MM.1S (cell line): ENCODE measurements at places on chromosomes 7 and 10.

GRCh38 chr10:7700577-7701125 is 2.5 kb upstream of the ITIH2 start:
- no peak for DNase-seq

GRCh38 chr10:7937315-7937945 is 117.1 kb upstream of the GATA3 start:
- no peak for DNase-seq

DNA sequence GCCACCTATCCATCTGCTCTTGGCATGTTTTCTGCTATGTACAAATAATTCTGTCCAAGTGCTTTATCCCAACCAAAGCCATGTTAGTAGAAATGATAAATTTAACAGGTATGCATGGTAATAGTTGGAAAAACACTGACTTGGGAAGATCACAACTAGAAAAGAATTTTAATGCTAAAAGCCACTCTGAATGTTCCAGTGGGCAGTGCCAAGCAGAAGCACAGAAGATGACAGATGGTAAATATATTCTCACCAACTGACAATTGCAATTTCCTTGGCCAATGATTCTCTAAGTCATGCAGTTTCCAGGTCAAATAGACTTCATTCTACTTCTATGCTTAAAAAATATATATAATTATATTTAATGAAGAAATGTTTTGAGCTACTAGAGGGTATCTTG is 83.6 kb upstream of the SEMA3C start:
- no peak for DNase-seq

GRCh38 chr10:15808204-15808797 is 52.0 kb downstream of the MINDY3 start:
- DNase-seq, result no peak

DNA sequence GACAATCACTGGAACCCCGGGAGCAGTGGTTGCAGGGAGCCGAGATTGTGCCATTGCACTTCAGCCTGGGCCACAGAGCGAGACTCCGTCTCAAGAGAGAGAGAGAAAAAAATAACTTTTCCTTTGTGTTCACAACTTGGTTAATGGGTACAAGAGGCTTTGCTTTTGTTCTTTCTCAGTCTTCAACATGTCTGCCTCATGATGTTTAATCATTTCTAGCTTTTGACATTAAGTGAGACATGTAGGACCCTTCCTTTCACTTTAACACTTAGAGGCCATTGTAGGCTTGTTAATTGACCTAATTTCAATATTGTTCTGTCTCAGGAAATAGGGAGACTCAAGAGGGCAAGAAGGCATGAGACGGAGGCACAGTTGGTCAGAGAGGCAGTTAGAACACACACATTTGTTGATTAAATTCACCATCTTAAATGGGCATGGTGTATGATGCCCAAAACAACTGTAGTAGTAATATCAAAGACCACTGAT is 9.3 kb upstream of the CRCP start:
- DNase-seq, result no peak

- DNase-seq, result peak; percentile 52
Observed at GRCh38 chr10:32971536-32972091, 13.6 kb upstream of the ITGB1 start.

DNA sequence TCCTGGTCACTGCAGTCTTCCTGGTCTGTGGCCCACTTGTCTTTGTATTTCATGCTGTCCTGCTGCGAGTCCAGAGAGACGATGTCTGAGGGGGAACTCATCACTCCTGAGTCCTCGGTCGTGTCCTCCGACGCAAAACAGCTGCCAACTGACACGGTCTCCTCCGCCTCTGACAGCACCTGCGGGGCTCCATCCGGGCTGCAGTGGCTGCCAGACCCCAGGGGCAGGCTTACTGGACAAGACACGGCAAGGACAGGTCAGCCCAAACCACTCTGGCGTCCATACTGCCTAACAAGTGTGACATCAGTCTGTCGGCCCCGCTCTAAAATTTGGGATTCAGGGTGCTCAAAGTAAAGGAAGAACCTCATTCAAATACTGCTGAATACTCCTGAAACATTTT is 260.8 kb upstream of the GRB10 start:
- no peak for DNase-seq

- no peak for DNase-seq
Observed at GRCh38 chr7:130356121-130356875, 11.7 kb downstream of the CPA5 start.

- DNase-seq, result no peak
Observed at GRCh38 chr7:16934722-16935340, 53.0 kb upstream of the AGR3 start.

DNA sequence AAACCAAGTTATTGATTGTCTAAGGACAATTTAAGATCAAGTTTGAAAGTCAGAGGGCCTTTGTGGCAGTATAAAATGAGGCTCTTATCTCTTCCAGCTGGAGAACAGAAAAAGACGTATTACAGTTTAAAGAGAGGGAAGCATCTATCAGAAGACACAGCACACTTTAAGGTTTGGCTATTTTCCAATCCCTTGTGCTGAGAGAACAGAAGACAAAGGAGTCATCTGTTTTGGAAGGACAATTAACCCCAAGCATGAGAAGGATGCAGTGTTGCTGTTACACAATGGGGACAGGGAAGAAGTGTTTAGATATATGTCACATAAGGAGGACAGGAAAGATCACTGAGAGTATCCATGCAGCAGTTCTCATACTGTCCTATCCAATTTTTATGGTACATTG is 1224.2 kb upstream of the SORCS1 start:
- no peak for DNase-seq

DNA sequence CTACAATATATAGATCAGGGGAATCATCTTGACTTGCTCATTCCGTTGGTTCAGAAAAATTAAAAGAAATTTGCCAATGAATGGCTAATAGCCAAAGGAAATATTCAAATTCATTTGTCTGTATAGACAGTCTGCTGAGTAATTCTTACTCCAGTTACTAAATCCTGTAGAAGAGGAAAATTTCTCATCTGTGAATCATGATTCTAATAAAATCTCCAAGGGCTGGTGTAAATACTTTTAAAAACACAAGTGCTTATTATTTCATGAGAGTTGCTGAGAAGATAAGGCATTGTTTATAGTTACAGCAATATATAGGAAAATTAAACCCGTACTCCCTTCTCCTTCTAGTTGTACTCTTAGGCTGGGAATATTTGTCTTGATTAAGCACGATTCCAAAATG is 53.0 kb downstream of the WNT2 start:
- DNase-seq, result no peak

DNA sequence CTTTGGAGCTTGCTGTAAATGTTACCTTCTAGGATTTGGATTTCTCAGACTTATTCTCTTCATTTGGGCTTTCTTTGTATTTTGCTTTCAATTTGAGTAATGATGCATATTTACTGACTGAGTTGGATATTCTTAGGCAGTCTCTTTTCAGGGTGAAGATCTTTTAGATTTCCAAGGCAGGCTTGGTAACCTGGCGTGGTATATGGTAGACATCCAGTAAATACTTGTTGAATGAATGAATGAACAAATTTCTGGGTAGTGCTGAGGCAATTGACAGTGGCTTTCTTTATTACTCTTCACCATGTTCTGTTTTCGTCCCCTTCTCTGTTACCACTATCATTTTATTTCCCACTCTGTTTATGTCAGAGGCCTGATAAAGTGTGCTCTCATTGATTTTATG is 27.1 kb downstream of the BBS9 start:
- no peak for DNase-seq

GRCh38 chr10:112208292-112208691 is 24.7 kb upstream of the GPAM start:
- DNase-seq, result no peak

GRCh38 chr7:101912716-101913110 is 95.3 kb downstream of the CUX1 start:
- DNase-seq, result no peak

DNA sequence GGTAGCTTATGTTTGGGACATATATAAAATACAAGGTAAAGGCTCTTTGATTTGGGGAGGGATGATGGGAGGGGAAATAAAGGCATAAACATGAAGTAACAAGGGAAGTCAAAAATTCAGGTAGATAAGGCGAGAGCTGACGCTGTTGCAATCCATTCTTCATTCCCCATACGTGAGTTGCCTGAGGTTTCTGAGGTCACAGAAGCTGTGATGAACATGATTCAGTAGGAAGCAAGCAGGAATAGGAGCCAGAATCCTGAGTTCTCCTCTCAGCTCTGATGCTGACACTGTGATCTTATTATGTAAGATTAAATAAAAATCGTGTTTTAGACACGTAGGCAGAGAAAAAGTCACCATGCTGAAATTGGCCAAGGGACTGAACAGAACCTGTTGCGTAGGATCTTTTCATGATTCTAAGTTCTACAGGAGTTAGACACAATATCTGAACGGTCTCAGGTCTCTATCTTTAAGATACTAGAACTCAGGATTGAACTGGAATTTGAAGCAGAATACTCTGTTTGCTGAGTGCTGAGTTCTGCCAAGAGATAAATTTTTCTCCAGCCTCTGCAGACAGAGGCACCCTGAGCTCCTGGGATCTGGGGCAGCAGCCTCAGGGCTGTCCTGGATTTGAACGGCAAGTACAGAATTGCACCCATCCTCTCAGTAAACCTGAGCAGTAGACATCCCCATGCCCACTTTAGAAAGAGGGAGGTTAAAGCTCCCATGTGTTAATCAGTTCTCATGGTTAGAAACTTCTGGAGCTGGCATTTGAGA is 21.0 kb downstream of the KLF6 start:
- DNase-seq, result no peak

GRCh38 chr7:133705596-133705995 is 421.5 kb upstream of the LRGUK start:
- no peak for DNase-seq

- DNase-seq, result no peak
Observed at GRCh38 chr7:151744656-151745638, 132.0 kb downstream of the PRKAG2 start.

DNA sequence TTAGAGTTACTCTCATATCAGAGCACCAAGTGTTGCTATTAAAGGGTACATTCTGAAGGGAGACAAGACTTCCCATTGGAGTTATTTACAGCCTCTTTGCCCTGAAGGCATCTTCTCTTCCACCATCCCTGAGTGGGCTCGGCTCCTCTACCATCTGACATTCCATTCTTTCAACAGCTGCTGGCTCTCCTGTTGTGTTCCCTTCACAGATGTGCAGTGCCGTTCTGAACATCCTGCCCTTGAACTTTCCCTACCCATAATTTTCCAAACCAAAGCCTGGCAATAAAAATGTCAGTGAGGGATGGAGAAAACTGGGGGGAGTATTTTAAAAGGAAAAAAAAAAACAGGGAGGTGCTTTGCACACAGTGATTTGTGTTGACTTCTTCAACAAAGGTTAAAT is 392.9 kb downstream of the KCNMA1 start:
- DNase-seq, result no peak

GRCh38 chr10:10780746-10781145 is 236.9 kb upstream of the CELF2 start:
- DNase-seq, result no peak

GRCh38 chr10:105292236-105292635 is 651.1 kb downstream of the SORCS3 start:
- no peak for DNase-seq

DNA sequence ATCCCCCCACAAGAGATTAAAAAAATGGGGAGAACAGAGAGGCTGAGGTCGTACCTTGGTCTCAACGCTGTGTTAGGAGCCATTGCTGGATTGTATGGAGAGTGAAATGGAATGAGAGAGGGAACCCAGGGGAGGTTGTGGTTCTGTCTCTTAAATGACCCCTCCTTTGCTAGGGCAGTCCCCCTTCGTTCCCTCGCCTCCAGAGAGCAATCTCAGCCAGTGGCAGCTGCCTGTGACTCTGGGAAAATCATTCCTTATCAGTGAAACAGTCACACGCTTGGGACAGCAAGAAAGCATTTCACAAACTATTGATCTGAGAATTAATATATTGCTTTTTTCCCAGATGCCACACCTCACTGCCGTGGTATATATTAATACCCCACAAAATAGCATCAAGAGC is 12.0 kb upstream of the CARD11 start:
- DNase-seq, result no peak

DNA sequence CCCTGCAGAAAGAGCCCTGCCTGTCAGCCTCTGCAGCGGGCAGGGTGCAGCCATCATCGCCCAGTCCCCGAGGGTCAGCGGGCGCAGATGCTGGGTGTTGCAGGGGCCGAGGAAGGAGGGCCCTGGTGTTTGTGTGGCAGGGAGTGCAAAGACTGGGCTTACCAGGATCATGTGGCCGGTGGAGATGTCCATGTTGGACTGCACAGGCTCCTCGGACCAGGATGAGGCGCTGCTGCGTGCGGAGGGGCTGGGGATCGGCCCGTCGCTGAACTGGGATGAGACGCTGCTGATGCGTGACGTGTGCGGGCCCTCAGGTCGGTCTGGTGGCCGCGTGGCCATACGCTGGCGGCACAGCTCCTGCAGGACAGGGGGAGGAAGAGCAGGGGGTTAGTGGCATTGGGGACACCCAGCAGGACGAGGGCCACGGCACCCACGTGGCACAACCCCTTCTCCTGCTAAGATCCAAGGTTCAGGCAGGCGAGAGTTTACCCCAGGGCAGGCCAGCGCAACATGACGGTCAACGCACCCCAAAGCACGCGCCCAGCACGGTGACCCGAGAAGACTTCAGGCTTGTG is 319.5 kb downstream of the DNAJB6 start:
- DNase-seq, result no peak

DNA sequence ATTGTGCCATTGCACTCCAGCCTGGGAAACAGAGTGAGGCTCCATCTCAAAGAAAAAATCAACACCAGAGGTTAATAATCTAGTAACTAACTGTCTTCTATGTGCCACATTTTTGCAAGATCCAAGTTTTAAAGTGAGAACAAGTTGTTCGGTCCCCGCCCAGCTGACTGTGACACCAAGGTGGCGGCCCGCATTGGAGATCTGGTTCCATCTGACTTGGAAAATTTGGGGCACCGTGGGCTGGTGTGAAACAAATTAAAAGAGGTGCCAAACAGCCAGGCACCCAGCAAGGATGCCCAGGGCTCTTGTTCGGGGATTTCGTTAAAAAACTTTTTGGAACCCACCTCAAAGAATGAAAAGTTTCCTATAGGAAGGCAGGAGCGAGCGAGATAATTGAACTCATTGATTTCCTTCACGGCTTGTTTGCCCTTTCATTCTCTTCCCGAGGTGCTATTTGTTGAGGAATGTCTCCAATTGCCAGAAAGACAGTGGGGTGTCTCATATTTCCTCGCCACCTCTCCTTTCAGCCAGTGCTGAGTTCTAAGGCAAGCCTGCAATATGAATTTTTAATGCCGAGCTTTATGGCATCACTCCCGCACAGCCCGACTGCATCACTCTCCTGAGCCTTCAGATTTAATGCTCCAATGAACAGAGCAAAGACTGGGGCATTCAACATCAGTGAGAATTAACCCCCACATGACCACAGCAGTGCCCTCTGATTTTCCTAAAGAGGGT is 156.9 kb upstream of the SH2B2 start:
- DNase-seq, result no peak

DNA sequence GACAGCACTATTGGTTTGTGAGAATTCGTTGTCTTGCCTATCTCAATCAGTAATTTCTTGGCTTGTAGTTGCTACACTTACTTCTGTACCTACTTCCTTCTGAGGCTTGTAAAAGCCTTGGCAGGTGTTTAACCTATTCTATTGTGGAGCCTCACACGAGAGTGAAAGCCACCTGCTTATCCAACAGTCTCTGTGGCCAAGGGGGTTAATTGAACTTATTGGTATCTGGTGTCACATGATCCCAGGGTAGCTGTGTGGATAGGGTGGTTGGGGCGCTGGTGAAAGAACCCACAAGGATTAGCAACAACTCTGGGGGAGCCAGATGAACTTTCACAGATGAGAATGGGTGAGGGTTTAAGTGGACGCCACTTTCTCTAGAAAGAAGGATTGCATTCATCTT is 13.9 kb upstream of the ATP6V0E2 start:
- DNase-seq, result peak; percentile 35
